Stimulated activated CD4-positive, alpha-beta T cell treated with anti-CD3 and anti-CD28 coated beads, Interleukin-12 subunit alpha, Interleukin-12 subunit beta, amount 100 ng/mL, for 4 hours (primary cell): ENCODE measurements at places on chromosomes 2 and 18.

DNA sequence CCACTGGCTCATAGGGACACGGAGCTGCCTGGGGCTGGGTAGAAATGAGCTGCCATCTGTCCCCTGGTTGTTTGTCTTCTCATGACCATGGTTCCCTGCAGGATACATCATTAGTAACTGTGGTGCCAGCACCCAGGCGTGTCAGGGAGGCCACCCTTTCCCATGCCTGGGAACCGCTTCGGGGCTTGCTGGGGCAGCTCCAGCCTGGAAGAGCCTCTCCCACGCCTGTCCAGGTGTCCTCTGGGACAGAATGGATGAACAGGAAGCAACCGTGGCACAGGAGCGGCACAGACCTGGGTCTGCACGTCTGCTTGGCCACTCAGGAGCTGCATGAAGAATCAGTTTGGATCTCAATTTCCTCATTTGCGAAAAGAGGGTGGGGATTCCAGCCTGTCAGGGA, 34.8 kb downstream of the SDC1 start:
- DNase-seq, result no peak

DNA sequence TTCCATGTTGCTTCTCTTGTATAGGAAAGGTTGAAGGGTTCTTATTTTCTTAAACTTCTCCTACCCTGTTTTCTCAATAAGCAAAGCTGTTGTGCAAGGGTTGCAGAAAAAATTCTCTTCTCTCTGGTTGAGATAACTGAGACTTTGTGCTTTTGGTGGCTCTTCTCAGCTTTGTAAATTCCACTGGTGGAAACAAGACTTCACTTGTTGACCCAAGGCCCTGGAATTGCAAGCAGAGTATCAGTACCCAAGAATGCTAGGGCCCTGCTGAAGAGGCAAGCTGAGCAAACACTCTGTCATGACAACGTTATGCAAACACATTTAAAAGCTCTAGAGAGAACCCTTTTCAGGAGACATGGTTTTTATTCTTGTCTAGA, 294.7 kb upstream of the EPAS1 start:
- no peak for DNase-seq

- no peak for DNase-seq
Observed at GRCh38 chr2:234355021-234355720, 141.7 kb downstream of the ARL4C start.

- DNase-seq, result no peak
Observed at GRCh38 chr2:167874812-167875211, 372.6 kb downstream of the STK39 start.

- DNase-seq, result no peak
Observed at GRCh38 chr2:143489145-143489544, 359.9 kb downstream of the ARHGAP15 start.

DNA sequence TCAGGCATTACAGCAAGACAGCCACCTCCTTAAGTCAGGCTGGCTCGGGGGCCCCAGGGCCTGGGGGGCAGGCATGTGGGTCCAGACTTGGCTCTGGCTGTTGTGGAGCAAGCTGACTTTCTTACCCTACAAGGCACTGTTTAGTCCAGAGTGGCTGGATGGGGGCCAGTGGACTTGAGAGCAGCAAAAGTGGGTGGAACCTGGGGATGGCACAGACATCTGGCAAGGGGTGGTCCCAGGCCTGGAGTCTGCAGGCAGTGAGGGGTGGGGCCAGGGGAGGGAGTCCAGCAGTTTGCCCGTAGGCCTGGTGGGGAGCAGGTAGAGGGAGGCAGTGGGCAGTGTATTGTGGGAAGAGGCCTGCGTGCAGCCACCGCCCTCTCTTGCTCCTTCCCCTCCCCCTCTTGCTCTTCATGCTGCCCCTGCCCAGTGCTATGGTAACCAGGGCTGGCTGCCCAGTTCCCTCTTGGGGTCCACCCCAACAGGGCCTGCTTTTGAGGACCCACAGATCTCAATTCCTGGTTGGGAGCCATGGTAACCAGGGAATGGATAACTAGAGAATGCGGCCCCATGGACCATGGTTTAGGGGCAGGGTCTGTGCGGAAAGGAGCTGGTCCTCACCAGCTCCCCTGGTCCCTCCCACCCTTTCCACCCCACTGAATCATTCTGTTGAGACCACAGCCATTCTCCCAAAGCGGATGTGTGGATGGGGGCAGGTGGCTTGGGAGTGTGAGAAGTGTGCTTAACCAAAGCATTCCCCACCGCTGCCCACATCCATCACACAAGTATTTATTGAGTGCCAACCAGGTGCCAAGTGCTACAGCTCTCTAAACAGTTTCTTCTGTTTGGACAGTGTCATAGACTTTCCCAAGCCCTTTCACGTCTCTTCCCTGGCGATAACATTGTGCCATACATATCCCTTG, 19.3 kb downstream of the SPEG start:
- no peak for DNase-seq

DNA sequence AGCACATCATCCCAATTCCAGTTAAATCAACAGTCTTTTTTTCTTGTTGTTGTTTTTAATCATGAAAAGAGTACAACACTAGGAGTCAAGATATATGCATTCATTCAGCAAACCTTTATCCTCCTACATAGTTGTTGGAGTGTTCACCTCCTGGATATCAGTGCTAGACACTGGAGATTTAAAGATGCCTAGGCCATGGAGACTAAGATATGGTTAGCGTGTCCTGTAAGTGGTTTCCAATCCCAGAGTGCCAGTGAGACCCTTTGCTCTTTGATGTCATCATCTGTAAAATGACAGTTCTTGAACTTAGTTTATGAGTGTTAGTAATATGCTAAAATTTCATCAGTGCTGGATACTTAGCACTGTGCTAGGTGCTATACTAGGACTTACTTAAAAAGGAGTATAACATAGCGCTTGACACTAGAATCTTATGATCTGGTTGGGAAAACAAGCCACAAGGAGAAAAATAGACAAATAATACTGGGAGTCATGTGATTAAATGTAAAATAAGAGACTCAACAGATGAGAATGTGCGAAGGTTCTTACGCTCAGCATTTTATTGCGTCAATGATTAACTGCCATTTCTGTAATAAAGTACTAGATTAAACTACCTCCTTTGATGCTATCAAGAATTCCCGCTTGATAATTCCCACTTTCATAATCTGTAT, 31.5 kb downstream of the BABAM2 start:
- no peak for DNase-seq

DNA sequence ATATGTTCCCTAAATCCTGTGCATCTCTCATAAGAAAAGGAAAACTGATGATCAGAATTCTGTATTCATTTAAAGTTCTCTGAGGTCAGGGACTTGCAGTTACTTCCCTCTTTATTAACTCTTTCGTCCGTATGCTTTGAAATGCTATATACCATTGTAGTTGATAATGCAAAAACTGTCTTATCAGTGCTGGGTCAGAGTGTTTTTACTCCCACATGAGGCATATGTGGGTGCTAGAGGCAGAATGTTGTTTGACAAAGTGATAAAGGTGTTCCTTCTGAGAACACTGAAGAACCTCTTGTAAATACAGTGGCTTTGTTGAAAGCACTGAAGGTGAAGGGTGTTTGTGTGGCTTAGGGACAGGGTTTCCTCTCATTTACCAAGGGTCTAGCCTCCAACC, 136.5 kb upstream of the NFATC1 start:
- DNase-seq, result no peak

- DNase-seq, result no peak
Observed at GRCh38 chr18:10055125-10055750, 141.4 kb downstream of the VAPA start.

- no peak for DNase-seq
Observed at GRCh38 chr2:160299540-160299939, 99.5 kb upstream of the ITGB6 start.

DNA sequence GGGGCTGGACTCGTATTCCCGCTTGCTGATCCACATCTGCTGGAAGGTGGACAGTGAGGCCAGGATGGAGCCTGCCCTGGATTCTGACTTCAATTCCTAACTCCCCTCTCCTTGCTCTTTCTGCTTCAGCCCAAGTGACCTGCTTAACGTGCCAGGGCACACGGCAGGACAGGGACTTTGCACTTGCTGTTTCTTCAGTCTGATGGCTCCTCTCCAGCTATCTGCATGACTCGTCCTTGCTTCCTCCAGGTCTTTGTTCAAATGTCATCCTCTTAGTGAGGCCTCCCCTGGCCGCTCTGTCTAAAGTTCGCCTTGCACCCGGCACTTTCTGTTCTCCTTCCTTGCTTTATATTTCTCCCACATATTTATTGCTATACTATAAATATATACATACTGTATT, 357.6 kb downstream of the MTX2 start:
- no peak for DNase-seq

- DNase-seq, result no peak
Observed at GRCh38 chr2:36797324-36798070, 101.0 kb downstream of the VIT start.

- no peak for DNase-seq
Observed at GRCh38 chr2:4122726-4123125, 419.4 kb downstream of the DCDC2C start.

DNA sequence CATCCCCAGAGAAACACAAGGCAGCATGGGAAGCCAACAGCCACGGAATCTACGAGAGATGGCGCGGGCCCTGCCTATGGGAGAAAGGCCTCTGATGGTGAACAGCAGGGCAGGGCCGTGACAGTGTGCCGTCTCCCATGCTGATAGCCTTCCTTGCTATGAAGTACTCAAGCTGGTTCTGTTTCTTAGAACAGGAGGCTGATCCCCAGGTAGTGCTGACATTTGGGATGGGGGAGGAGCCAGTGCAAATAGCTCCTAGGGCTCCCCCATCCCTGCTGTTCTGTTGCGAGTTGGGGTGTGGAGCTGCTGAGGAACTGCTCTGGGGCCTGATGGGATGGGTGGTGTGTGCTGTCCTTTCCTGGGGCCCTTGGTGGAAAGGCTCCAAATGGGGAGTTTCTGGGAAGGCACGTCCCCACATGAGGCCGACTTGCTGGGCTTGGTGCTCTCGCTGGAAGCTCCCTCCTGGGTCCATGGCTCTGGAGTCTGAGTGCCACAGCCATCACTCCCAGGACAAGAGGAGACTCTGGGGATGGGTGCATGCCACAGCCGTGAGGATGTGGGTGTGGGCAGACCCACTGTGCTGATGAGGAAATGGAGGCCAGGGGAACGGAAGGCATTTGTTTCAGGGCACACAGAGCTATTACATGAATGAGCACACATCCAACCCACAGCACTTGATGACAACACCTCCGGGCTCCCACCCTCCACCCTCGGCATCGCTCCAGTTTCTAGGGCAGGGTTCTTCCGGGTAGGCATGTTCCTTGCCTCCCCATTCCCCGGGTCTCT, 246.8 kb downstream of the HDAC4 start:
- DNase-seq, result no peak

DNA sequence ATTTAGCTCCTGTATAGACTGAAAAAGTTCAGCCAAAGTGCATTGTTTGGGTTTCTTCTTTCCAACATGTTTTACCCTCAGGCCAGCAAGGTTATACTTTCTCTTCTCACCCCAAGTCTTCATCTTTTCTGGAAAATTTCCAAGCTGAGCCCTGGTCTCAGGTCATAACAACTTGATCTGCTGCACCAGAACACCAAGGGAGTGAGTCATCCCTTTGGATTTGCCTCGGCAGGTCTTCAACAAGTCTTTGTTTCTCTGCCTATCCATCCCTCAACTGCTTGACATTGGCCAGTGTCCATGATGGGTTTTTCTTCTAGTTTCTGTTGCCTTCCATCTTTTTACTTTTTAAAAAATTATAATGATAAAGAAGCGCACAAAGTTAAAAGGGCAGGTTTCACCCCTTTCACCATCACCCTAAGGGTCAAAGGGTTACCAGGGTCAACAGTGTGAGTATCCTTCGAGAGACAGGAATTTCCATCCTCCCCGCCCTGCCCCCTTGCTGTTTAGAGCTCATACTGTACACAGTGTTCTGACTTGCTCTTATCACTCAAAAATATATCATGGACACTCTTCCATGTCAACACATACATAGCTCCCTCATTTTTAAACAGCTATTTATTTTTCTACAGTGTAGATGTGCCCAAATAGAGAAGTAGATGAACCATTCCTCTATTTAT, 5.7 kb upstream of the SPATS2L start:
- DNase-seq, result no peak

DNA sequence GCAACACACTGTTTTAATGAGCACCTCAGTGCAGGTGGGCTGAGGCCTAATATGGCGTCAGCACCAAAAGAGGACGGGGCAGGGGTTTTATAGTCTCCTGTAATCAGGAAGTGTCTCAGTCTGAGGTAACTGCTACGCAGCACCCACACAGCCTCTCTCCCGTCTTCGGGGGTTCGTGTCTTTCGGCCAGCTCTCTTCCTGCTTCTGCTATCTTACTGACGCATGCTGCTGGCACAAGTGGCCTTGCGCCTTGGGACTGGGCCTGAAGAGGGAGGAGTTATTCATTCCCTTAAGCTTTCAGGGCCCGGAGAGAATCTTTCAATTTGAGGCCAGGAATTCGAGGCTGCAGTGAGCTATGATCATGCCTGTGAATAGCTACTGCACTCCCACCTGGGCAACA, 14.5 kb upstream of the PAPOLG start:
- DNase-seq, result no peak

- DNase-seq, result no peak
Observed at GRCh38 chr2:216004697-216005283, 8.6 kb downstream of the MREG start.

GRCh38 chr2:215921895-215922294, 91.5 kb downstream of the MREG start:
- no peak for DNase-seq

- no peak for DNase-seq
Observed at GRCh38 chr18:47746615-47747014, 183.8 kb downstream of the SMAD2 start.

- DNase-seq, result no peak
Observed at GRCh38 chr18:74496508-74497323, 553 bp downstream of the CNDP2 start.

GRCh38 chr2:109232909-109233308, 103.9 kb downstream of the SH3RF3 start:
- DNase-seq, result no peak

DNA sequence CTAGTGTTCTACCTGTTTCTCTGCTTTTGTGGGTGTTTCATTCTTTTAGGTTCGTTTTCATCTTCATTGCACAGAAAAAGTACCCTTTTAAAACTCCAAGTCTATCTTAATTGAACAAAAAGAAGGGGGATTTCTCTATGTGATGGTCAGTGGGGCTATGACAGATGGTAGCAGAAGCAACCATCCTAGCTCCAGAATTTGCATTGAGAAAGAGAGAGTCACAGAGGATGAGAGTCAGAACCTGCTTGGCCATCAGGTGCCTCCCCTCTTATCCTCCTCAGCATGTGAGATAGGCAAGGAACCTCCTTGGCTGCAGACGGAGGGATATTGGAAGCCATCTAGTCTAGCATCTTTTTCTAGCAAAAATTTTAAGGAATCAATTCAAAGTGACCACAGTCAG, 398.0 kb upstream of the DCC start:
- no peak for DNase-seq

- no peak for DNase-seq
Observed at GRCh38 chr2:69452687-69453086, 15.5 kb upstream of the NFU1 start.

- DNase-seq, result no peak
Observed at GRCh38 chr2:102317715-102318114, 6.4 kb downstream of the IL1RL1 start.

GRCh38 chr2:123080331-123080730, 944.8 kb upstream of the CNTNAP5 start:
- DNase-seq, result no peak

GRCh38 chr2:69514406-69514805, 77.2 kb upstream of the NFU1 start:
- DNase-seq, result no peak
